NCI-H2171 treated with DMSO at 0.1 percent for 48 hours (cell line): ENCODE measurements at places on chromosomes 5 and 9.

DNA sequence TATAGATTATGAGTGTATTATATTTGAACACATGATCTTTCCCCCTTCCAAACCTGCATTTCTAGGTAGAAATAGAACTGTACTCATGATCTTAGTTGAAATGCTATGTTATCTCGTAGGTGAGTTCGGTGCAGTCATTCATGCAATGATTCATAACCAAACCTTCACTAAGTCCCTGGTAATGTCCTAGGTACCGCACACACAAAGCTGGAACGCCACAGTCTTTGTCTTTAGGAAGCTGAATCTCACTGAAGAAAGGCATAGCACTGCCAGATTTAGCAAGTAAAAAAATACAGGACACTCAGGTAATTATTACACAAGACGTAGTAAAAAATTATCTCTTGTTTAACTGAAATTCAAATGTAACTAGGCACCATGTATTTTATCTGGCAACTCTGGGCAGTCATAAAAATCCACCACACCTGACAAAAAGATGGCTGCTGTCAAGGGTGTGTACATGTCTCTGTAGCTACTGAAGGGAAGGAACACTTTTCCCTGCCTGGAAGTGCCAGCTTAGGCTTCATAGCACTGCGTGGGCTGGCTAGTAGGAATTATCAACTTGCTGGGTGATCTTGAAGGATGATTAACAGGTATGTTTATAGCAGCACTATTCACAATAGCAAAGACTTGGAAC is 28.0 kb upstream of the TXN start:
- DNase-seq: no peak

GRCh38 chr9:110650261-110650660 is 18.3 kb upstream of the MUSK start:
- no peak for DNase-seq

- DNase-seq: no peak
These were observed 1.2 kb downstream of the TNFSF8 start for GRCh38 chr9:114929201-114929600.

DNA sequence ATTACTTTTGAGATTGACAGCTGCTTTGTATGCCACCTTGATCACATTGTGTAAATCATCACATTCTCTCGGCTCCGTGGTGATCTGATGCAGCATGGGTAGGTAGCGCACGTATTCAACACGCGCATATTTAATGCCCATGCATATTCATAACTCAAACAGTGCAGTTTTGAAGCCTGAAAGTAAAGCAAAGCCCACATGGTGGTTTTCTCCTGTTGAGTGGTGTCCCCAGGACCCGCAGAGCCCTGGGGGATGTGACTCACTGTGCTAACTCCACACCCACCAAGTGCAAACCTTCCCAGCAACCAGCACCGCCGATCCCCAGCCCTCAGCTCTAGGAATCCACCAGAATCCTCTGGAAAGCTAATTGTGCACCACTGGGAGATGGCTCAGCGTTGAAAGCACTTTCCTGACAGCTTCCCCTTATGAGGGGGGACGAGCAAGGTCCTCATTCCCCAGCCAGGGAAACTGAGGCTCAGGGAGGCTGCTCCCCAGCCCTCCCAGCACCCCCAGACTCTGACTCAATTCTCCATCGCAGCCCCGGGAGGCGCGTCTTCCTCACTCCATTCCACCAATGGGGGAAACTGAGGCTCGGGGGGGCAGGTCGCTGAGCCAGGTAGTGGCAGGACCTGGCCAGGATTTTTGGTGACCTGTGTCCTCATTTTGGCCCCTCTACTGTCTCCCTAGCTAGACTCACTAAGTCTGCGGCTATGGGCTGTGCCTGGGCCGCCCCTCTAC is 46.4 kb downstream of the SARDH start:
- DNase-seq: no peak

DNA sequence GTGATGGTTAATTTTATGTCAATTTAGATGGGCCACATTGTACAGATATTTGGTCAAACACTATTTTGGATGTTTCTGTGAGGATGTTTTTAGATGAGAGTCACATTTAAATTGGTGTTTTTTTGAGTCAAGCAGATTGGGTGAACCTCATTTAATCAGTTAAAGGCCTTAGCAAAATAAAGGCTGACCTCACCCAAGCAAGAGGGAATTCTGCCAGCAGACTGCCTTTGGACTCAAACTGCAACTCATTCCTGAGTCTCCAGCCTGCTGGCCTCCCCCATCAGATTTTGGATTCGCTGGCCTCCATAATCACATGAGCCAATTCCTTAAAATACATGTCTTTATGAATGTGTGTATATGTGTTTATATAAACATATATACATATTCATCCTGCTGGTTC is 282.7 kb upstream of the POU5F2 start:
- DNase-seq: no peak

GRCh38 chr5:146047396-146047795 is 58.0 kb downstream of the PLAC8L1 start:
- no peak for DNase-seq

- DNase-seq: peak; percentile 14
These were observed 6.3 kb upstream of the CSNK1G3 start for GRCh38 chr5:123505633-123506032.

DNA sequence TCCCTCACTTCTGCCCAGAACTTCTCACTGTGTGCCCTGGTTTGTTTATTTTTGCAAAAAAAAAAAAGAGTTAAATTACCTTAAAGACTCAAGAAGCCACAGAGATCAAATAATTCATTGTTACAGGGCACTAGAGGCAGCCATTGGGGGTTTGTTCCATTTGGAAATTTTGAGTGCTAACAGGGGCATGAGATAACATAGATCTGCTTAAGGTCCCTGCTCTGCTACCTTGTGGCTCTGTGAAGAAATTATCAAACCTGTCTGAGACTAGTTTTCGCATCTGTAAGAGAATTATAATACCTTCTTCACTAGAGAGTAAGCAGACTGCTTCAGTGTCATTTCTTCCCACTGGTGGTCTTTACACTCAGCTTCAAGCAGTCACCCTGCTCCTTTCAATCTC is 394 bp downstream of the TLR4 start:
- DNase-seq: no peak

DNA sequence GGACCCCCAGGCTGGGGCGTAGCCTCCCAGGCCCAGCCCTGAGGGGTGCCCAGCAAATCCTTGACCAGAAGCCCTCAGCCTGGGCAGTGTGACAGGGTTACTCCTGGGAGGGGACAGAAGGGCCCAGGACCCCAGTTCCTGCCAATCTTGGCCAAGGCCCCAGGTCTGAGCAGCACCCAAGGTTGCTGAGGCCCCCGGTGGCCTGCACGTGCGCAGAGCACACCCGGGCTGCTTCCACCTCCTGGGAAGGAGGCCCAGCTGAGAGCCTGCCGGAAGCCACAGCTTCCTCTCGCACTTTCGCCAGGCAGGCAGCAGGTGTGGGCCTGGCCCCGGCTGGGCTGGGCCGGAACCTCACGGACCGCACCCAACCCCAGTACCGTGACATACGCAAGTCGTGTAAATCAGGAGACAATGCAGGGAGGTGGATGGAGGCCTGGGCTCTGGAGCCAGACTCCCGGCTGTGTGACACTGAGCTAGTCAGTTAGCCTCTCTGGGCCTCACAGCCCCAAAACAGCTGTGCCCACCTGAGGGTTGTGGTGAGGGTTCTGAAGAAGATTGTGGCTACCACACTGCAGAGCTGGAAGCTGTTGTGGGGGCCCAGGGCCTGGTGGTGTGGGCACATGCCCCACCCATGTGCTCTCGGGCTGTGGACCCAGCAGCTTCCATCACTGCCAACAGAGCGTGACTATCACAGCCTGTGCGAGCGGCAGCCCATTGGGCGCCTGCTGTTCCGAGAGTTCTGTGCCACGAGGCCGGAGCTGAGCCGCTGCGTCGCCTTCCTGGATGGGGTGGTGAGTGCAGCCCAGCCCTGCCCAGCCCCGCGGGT is 5.1 kb downstream of the GRK6 start:
- no peak for DNase-seq

DNA sequence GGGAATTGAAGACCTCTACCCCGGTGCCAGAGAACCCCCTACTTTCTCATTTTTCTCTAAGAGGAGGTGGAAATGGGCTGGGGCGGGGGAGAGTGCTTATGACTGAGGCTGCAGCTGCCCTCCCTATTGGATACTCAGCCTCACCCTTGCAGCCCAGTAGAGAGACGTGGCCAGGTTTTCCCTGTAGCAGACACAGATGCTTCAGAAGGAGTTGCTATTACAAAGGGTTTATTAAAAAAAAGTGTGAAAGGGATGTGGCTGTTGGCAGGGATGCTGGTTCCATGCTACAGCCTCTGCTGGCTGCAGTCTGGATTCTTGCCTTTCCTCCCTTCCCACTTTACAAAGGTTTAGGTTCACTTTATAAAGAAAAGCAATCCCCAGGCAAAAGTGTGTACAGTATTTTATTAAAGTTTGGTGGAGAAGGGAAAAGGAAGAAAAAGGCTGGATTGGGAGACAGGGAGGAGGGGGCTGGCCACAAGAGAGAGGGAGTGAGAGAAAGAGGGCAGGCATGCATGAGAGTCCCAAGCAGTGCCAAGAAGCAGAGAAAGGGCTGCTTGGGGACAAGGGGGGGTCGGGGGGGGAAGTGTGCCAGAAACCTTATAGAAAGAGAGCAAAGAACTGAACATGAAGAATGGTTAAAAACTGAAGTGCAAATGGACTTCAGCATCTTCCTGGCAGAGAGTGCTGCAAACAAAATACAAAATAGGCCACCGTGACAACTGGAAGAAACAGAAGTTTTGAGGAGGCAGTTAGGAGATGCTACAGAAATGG is 29.5 kb upstream of the NFIB start:
- DNase-seq: no peak

DNA sequence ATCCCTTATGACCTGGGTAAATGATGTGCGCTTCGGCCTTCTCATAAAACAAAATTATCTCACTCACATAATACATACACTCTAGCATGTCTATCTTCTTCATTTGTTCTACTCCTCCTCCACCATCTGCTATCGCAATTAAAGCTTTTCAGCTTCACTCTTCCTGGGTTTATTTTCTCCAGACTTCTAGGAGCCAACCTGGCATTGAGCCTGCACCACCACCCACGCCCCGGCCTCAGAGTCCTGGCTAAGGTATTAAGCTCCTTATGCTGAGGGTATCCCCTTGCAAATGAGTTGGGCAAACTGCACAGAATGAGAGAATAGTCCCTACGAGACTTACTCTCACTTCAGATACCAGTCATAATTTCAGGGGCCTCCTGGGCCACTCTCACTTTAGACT is 236.1 kb upstream of the CDH12 start:
- peak; percentile 95 for DNase-seq

- DNase-seq: no peak
These were observed 26.1 kb downstream of the SMIM32 start for GRCh38 chr5:136166909-136167308.

DNA sequence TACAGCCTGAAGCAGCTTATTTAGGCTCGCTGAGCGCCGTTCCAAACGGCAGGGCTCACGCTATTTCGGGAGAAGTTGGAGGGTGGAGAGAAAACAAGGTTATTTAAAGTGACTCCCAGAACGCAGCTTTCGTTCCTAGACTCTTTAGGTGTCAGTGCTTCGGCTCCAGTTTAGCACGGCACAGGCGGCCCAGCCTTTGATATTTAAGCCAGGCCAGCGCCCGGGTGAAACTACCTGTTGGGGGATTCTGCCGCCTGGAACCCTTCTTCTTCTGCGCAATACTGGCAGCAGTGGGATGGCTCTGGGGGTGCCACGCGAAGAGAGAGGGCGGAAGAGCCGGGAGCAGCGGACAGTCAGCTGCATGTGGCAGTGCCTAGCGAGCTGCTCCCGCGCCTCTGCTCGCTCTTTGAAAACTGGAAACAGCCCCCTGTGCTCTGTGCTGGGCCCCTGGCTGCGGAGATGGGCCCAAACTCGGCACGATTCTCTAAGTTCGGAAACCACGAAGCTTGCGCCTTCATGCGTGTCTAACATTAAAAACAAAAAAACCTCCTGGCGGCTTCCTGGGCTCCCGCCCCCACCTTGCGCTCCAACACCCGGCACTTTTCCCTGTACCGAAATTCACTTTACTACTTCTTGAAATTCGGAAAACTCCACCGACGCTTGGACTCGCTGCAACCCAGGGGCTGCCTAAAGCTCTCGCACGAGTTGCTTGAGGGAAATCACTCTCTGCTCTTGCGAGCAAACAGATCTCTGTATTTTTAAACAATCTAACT is 34.6 kb upstream of the NFIB start:
- DNase-seq: no peak

DNA sequence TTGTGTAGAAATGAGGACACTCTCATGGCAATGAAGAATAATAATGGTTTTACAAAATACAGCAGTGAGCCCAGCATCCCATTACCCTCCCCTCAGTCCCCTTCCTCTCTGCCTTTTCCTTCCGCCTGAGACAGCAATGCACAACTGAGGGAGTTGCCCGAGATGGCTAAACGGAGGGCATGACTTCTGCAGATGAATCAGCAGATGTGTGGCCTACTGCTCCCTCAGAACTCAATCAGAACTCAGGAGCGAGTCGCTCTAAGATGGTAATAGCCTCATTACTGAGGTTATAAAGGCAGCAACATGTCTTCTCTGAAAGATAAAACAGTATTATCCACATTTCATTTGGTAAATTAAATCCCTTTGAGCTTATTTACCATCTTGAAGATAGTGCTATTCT is 326.6 kb downstream of the ENC1 start:
- DNase-seq: no peak

DNA sequence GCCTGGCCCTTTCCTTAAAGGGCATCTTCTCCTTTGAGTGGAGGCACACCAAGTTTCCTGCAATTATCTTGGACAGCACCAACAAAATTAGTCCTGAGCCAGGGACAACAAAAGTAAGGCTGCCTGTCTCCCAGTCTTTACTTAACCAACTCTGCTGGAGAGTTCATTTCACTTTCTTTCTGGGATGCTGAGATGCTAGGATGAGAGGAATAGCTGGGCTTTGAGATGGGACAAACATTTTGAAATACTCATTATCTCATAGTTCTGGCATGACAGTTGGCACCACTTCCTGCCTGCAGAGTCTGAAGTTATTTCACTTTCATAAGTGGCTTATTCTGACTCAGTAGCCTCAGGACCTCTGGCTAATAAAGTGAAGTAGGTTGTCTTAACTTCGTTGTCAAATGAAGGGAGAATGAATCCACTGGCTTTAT is 157.0 kb downstream of the C9orf152 start:
- DNase-seq: no peak

GRCh38 chr5:1037123-1037670 is 28.6 kb downstream of the NKD2 start:
- peak; percentile 51 for DNase-seq

DNA sequence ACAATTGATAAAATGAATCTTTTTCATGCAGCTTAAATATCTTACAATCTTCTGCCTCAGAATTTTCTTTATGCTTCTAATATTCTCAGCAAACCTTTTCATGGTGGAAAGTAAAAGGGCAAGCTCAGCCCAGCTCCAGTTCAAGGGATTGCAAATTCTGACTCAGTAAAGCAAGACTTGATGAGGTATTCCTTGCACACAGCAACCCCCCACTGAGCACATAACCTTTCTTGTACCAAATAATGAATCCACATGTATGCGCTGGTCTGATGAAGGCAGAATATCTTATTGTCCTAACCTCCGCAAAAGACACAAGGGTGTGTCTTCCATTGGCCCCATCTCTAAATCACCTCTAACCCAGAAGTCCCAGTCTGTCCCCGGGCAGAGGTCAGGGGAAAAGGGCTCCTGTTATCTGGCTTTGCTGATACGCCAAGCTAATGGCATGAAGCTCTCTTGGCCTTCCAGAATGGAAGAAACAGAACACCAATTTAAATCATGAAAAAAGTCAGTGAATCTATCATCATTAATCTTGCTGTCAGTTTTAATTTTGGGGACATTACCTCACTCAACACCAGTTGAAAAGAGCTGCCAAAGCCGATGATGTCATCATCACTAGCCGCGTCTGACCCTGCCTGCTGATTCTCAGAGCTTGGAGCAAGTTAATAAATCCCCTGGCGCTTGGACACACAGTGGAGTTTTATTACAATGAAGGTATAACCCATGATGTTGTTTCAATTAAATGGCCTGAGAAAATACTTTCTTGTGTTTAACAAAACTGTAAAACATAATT is 592.5 kb upstream of the CLINT1 start:
- no peak for DNase-seq
